Germinal center (tissue), 1 donor: ENCODE measurements at places on chromosomes 1 and 21.

GRCh38 chr21:15293240-15293639, 228.4 kb upstream of the NRIP1 start:
- no peak for DNase-seq

DNA sequence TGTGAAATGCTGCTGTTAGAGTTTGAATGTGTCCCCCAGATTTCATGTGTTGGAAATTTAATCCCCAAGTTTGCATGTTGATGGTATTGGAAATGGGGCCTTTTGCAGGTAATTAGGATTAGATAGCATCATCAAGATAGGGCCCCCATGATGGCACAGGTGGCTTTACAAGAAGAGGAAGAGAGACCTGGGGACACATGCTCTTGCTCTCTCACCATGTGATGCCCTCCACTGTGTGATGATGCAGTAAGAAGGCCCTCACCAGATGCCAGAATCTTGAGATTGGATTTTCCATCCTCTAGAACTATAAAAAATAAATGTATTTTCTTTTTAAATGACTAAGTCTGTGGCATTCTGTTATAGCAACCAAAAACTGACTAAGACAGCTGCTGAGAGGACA, 57.0 kb upstream of the NEK7 start:
- DNase-seq: no peak

- no peak for DNase-seq
Measured at GRCh38 chr21:44370027-44370735, 16.8 kb downstream of the TRPM2 start.

- DNase-seq: no peak
Measured at GRCh38 chr21:33042812-33043211, 17.1 kb downstream of the OLIG2 start.

DNA sequence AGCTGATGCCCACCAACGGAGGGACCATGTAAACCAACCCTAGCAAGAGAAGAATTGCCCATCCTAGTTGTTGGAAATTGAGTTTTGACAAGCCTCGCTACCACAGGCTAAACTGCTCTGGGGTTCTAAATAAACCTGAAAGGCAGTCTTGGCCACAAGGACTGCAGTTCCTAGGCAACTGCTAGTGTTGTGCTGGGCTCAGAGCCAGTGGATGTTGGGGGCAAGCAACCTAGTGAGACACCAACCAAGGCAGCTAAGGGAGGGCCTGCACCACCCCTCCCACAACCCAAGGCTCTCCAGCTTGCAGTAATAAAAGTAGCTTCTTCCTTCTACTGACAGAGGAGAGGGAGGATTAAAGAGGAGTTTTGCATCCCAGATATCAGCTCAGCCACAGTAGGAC, 102.4 kb upstream of the PKN2 start:
- DNase-seq: no peak

- no peak for DNase-seq
Measured at GRCh38 chr1:246447501-246447900, 59.6 kb downstream of the SMYD3 start.

DNA sequence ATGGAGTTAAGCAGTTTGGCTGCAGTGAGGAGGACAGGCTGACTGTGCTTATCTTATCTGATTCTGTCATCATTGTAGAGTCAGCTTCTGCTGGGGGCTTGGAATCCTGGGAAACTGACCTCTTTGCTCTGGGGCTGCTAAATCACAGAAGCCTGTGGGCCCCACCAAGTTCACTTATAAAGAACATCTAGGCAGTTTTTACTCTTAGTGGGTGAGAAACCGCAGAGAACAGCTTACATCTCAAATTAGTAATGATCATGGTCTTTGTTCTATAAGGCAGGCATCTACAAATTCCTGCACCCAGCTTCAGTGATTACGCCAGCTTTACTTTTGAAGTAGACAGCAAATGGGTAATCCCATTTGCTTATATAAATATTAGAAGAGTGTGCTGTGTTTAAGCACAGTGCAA, 75.7 kb downstream of the ZC3H11B start:
- DNase-seq: no peak

DNA sequence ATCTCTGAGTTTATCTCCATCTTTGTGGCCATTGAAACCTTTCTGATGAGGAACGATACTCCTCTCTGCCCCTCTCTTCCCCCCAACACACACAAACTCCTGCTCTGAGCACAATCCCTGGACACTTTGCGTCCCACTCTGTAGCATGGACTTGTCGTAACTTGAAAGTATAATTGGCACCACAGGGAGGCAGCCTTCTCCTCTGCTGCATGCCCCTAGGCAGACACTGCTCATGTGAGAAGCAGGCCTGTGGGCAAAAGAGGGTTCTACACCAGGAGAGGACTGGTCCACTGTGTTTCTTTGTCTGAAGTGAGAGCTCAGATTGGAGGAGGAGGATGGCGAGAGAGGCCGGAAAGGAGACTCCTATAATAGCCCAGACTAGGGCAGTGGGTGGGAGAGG, 3.8 kb upstream of the PARS2 start:
- DNase-seq: no peak

GRCh38 chr1:2968471-2968881, 52.8 kb upstream of the ACTRT2 start:
- DNase-seq: no peak

GRCh38 chr1:202938287-202938925, 11.4 kb upstream of the KLHL12 start:
- DNase-seq: no peak

DNA sequence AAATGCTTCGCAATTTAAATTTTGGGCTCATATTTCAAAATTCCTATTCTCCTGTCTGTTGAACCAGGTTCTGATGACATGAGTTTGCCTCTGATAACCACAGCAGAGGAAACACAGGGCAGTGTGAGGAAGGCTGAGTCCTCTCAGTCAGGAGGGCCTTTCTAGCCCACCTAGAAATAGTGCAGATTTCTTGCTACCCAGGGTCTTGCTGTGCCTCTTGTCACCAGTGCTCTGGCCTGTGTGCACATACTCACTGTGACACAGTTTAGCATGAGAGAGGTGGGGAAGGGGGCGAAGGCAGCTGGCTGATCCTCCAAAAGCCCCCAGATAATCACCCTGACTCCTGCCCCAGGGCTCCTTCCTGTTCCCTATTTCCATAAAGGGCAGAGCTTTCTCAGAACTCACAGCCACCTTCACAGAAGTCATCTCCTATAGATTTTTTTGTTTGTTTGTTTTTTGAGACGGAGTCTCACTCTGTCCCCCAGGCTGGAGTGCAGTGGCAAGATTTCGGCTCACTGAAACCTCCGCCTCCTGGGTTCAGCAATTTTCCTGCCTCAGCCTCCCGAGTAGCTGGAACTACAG, 23.7 kb downstream of the ERRFI1 start:
- DNase-seq: no peak

GRCh38 chr1:194026422-194026821, 840.0 kb upstream of the B3GALT2 start:
- no peak for DNase-seq

GRCh38 chr1:221188458-221188857, 309.2 kb downstream of the HLX start:
- no peak for DNase-seq

- no peak for DNase-seq
Measured at GRCh38 chr1:76572229-76572628, 295.1 kb upstream of the ST6GALNAC5 start.

GRCh38 chr1:235293322-235293942, 34.5 kb downstream of the ARID4B start:
- DNase-seq: no peak

DNA sequence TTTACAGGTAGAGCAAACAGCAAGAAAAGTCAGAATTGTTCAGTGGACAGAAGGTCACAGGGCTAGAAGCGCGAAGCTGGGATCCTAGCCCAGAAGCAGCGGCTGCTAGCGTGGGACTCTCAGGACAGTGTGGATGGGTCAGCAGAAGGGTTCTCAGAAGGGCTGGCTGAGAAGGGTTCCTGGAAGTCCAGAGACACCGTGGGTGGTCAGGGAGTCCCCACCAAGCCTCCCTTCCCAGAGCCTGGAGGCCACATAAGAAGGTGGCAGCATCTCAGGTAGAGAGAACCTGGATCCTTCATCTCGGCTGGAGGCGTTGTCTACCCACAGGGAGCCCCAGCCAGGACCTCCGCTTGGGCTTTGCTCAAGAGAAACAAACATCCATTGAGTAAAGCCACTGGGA, 696.3 kb downstream of the PTPRU start:
- DNase-seq: no peak

GRCh38 chr21:44687671-44688070, 5.7 kb upstream of the KRTAP12-1 start:
- DNase-seq: no peak

DNA sequence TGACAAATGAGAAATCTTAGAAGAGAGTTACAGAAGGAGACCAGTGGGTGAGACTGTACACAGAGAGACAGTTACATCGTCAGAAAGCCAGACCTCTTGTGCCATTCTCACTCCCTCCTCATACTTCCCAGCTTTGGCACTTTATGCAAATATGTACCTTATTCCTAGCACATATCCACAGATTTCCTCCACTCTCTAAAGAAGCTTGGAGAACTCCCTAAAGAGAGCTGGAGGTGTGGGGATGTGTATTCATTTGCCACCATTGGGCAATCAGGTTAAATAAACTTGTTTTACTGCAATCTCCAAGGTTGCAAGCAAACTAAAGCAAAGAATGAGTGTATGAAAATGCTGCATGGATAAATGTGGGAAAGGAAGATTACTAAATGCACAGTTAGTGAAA, 380.9 kb upstream of the PRMT6 start:
- no peak for DNase-seq

- no peak for DNase-seq
Measured at GRCh38 chr1:182968151-182968741, 15.3 kb upstream of the SHCBP1L start.

DNA sequence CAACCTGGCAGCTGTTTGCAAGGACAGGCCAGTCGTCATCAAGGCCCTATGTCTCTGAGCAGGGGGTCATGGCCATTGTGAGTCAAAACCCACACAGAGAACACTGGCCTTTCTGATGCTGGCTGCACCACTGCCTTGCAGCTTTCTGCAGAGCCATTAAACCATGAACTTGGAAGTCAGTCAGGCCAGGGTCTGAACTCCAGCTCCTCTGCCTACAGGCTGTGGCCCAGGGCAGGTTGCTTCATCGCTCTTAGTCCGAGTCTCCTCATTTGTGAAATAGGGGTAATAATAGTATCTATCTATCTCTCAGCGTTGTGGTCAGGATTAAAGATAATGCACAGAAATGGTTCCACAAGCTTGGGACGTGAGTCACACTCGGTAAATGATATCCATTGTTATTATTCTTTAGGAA, 35.8 kb upstream of the HIVEP3 start:
- no peak for DNase-seq

GRCh38 chr1:201215531-201216357, 25.1 kb downstream of the IGFN1 start:
- DNase-seq: no peak

- DNase-seq: no peak
Measured at GRCh38 chr1:12464598-12465056, 153.4 kb downstream of the DHRS3 start.

- DNase-seq: no peak
Measured at GRCh38 chr21:19792004-19792403, 1206.2 kb upstream of the NCAM2 start.

- peak; percentile 61 for DNase-seq
Measured at GRCh38 chr1:23436520-23437354, 12.2 kb upstream of the TCEA3 start.

GRCh38 chr1:176643536-176643935, 180.6 kb downstream of the PAPPA2 start:
- DNase-seq: no peak
